ENCODE measurements at places on chromosomes 6 and 20.
A peak's percentile ranks its signal among the peaks of the same experiment; 100 is the strongest.

GRCh38 chr6:119096721-119097565, 18.5 kb upstream of the FAM184A start:
- DNase-seq: peak; percentile 65

DNA sequence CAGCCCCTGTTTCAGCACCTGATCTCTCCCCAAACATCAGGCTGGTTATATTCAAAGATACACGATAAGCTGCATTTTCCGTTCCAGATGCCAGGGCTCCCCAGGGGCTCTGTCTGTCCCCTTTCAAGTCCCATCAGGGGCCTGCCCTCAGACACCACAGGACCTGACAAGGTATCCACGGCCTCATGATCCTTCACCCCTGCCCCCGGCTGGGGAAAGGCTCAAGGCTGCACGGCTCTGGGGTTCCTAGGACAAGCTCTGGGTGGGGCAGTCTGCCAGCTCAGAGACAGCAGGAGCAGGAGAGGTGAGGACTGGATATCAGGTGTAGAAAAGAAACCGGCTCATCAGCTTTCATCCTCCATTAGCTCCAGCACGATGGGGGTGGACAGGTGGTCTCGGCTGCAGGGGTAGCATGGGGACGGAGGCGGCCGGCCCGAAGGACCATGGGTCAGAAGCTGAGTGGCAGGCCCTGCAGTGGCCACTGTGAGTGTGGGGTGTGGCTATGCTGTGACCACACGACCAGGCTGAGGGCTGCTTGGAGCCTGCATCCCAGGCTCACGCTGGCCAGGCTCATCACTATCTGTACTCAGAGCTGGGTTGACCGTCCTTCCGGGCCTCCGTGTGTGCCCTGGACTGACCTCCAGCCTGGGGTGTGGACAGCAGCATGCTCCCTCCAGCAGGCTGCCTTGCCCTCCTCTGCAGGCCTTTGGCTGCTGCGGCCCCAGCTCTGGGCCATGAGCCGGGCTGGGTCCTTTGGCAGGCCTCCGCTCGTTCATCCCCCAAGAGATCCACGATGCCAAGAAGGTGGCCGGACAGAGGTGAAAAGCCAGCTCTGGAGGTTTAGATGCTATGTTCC, 386.2 kb downstream of the THBS2 start:
- DNase-seq: no peak

GRCh38 chr6:158290040-158290439, 22.2 kb upstream of the TULP4 start:
- DNase-seq: no peak

- no peak for DNase-seq
Measured at GRCh38 chr20:4811257-4811656, 89.5 kb downstream of the PRND start.

- DNase-seq: no peak
Measured at GRCh38 chr6:76633259-76633658, 560.8 kb upstream of the IMPG1 start.

DNA sequence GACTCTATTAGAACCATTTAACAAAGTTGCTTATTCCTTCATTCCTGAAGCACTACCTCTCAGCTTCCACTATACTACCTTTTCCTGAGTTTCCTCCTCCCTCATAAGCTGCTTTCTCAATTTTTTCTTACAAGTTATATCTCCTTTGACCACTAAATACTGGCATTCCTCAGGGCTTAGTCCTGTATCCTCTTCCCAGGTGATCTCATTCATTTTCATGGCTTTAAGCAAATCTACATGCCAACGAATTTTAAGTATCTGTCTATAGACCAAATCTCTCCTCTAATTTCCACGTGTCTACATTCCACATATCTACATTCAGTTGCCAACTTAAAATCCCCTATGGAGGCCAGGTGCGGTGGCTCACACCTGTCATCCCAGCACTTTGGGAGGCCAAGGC, 134.7 kb downstream of the BTBD9 start:
- DNase-seq: no peak

GRCh38 chr6:107550906-107551305, 61.0 kb downstream of the SOBP start:
- no peak for DNase-seq

DNA sequence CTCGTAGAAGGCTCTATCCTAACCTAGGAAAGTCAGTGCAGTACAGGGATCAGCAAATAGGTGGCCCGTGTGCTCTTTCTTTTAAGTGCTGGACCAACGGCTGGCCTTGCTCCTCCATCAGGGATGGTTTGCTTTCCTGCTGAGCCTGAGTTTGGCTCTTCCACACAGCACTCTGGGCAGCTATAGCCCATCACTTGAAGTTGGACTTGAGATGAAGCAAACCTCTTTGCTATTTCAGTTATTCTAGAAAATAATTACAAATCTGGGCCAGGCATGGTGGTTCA, 66.9 kb upstream of the KCNK16 start:
- DNase-seq: no peak

GRCh38 chr6:14254505-14254904, 136.9 kb downstream of the CD83 start:
- DNase-seq: no peak

GRCh38 chr6:130162421-130162820, 60.3 kb downstream of the SAMD3 start:
- DNase-seq: no peak

DNA sequence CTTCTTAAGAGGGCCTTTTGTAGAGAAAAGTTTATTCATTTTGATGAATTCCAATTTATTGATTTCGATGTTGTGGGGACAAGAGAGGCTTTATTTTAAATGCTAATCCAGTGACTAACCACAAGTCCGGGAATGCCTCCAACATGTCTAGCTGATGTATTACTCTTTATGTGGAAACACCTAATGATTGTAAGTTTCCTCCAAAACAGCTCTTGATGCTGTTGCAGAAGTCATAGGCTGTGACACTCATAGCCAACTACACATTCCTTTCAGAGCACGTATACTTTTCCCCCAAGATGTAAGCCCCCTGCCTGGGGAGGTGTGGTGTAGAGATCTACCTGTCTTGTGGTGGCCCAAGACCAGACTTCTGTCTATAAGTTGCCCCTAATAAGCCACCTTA, 61.3 kb upstream of the RNF24 start:
- DNase-seq: no peak

Measured in mucosa of gallbladder (tissue), 1 donor.